RWPE2 (cell line): ENCODE measurements at places on chromosomes 3 and 15.

GRCh38 chr3:27428446-27428845 lies 55.7 kb downstream of the SLC4A7 start:
- DNase-seq, result no peak

DNA sequence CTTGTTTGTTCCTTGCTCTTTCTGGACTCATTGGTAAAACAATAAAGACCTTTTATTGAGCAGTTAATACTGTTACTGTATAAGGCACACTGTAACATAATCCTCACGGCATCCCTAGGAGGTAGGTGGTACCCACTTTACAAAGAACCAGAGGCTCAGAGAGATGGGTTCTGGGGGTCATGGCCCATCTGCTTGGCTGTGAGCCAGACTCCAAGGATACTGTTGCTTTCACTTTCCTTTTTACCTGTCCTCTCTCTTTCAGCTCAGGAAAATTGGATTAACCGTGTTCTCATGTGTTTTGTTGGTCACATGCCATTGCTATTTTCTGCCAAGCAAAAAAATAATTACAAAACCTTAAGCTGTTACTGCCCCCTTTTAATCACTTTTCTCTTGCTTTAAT lies 34.8 kb upstream of the FILIP1L start:
- no peak for DNase-seq

DNA sequence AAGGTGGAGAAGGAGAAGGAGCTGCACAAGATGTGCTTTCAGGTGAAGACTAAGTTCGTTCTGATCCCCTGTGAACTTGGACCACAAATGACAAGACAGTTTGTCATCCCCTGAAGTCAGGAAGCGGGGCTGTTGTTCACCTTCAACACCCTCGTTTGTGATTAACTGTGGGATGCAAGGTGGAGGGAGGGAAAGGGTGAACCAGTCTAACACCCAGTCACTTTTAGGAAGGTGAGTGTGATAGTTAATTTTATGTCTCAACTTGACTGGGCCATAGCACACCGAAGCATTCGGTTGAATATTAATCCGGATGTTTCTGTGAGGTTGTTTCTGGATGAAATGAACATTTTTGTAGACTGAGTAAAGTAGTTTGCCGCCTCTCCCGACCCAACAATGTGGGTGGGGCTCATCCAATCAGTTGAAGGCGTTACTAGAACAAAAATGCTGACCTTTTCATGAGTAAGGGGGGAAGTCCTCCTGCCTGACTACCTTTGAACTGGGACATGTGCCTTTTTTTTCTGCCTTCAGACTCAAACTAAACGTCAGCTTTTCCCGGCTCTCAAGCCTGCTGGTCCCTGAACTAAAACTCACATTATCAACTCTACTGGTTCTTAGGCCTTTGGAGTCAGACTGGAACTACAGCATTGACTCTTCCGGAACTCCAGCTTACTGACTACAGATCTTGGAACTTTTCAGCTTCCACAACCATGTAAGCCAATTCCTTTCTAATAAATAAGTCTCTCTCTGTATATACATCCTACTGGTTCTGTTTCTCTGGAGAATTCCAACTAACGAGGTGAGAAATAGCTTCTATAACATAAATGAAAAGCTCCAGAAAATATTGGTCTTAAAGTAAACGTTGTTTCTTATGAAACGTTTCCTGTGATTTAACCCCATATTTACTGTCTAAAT lies 264.0 kb upstream of the SLITRK3 start:
- no peak for DNase-seq

- no peak for DNase-seq
Measured at GRCh38 chr15:83170474-83171165, 37.0 kb downstream of the HDGFL3 start.

DNA sequence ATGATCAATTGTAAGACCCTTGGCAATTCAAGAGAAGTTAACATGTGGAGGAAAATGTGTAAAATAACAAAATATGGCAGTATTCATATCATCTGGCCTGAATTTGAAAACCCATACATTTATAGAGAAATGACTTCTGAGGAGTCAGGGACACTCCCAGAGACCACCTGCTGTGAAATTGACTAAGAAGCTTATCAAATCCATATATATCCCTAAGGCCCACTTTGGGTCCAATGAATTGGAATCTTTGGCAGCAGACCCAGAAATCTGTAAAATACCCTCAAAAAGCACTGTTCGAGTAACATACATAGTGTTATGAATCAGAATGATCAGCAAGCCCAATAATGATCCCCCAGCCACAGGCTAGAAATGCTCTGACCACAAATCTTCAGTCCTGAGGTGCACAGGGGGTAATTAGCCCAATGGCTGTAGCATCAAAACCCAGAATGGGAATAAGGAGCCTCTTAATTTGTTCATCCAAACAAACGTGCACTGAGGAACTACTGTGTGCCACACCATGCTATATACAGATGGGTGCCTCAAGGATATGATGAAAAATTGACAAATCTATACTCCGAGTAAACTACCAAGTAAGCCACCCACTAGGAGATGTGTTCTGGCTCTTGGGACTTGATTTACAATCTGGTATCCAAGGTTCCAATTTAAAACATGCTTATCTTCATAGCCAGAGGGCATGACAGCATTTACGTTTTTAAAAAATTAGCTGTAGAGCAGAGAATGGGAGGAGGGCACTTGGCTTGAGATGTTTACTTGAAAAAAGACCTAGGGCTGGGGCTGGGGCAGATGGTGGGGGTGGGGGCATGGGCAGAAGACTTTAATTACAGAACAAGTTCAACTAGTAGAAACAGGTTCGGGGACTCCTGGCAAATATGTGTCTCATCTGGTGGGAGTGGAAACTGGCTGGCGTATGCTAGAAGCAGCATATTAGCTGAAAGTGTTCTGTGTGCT lies 9.1 kb upstream of the ARHGEF3 start:
- no peak for DNase-seq

- DNase-seq, result no peak
Measured at GRCh38 chr3:12557473-12558100, 700 bp downstream of the MKRN2 start.

DNA sequence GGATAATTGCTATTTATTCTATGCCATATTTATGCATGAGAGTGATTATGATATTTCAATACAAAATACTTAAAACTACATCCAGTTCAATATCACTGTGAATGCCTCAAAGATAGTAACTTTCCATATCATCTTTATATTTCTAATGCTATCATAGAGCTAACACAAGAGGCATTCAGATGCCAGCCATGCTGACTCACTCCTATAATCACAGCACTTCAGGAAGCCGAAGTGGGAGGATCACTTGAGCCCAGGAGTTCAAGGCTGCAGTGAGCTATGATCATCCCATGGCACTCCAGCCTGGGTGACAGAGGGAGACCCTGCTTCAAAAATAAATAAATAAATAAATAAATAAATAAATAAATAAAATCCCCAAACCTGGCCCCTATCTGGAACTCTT lies 498.7 kb downstream of the EPHA3 start:
- no peak for DNase-seq

GRCh38 chr15:45534821-45535220 lies 12.3 kb upstream of the SLC30A4 start:
- no peak for DNase-seq

DNA sequence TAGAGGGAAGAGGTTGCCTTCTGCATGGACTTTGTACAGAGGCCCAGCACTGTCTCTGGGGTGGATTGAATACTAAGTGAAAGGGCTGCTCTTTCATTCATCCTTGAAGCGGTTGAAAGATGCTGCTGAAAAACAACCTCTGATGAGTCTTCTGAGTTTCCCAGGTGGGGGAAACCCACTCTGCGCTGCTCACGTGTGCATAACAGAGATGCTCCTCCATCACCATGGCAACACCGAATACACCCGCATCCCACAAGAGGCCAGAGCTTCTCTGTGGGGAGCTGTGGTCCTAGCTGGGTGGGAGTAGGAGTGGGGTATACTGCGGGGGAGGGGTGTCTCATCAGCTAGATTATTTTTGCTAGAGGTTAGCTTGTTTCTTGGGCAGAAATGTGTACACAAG lies 6.1 kb upstream of the SYN2 start:
- DNase-seq, result no peak

GRCh38 chr3:27614592-27614991 lies 107.5 kb downstream of the EOMES start:
- DNase-seq, result no peak

GRCh38 chr15:74428970-74429780 lies 4.6 kb downstream of the SEMA7A start:
- DNase-seq, result peak; percentile 77

GRCh38 chr15:40439461-40439959 lies 1.2 kb upstream of the BAHD1 start:
- no peak for DNase-seq

- DNase-seq, result no peak
Measured at GRCh38 chr15:56124391-56124790, 119.3 kb downstream of the RFX7 start.

DNA sequence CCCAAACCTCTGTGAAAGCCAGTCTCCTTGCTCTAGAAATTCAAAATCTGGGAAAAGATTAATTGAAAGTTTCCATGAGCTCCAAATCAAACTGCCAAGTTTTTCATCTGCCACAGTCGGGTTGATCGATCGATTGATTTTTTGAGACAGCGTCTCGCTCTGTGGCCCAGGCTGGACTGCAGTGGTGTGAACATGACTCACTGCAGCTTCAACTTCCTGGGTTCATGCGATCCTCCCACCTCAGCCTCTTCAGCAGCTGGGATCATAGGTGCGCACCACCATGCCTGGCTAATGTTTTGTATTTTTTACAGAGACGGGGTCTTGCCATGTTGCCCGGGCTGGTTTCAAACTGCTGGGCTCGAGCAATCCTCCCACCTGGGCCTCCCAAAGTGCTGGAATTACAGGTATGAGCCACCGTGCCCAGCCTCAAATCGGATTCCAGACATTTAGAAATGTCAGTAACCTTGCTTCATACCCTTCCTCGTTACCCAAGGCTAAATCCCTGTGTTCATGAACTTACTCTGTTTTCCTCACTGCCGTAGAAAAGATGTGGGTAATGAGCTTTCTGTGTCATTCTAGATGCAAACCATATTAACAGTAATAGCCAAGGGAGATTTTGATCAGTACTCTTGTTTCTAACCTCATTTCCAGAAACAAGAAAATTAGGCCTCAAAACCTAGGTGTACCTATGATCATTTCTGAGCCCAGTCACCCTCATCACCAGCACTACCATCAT lies 105.9 kb upstream of the AKAP13 start:
- DNase-seq, result no peak

DNA sequence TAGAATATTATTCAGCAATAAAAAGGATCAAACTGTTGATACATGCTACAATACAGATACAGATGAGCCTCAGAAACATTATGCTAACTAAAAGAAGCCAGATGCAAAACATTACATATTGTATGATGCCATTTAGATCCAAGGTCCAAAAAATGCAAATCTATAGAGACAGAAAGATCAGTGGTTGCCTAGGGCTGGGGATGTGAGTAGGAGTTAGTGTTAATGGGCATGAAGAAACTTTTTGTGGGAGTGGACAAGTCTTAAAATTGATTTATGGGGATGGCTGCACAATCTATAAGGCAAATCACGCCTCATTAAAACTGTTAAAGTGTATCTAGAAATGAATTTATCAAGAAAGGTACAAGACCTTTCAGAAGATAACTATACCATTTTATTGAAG lies 45.0 kb downstream of the EHHADH start:
- no peak for DNase-seq

- no peak for DNase-seq
Measured at GRCh38 chr3:60215946-60216345, 1035.3 kb downstream of the FHIT start.
